Vagina (tissue), 2 donors: ENCODE measurements at places on chromosomes 2 and 18. TPM values are rescaled to one million over a fixed set of nuclear protein-coding genes. Genes with fewer than 3 reads are reported as not detected.

COPS9 gene
- 170 TPM for total RNA-seq

PLB1 gene
- 2.5 TPM for total RNA-seq

DNA sequence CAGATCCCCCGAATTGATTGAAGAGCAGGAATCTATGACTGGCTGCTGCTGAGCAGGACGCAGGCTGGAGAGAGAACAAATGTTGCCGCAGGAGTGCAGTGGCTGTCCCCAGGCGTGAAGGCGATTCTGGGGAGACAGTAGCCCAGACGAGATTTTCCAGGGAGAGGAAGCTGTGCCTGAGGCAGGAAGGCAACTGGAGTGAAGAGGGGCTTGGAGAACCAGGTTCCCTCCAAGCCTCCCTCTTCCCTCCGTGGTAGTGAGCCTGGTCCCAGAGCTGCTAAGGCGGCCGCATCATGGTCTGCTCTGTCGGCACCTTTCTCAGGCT lies 1.3 kb upstream of the NPPC start:
- H3K27me3 ChIP-seq: no peaks in the 10 kb centered on the region
- no peak overlapping the region for H3K4me3 ChIP-seq
- H3K27ac ChIP-seq: no peak overlapping the region

GRCh38 chr2:31193806-31194205 lies 23.5 kb downstream of the CAPN14 start:
- H3K4me1 ChIP-seq: no peaks in the 10 kb centered on the region
- H3K36me3 ChIP-seq: no peaks in the 10 kb centered on the region
- no peak overlapping the region for H3K4me3 ChIP-seq

DNA sequence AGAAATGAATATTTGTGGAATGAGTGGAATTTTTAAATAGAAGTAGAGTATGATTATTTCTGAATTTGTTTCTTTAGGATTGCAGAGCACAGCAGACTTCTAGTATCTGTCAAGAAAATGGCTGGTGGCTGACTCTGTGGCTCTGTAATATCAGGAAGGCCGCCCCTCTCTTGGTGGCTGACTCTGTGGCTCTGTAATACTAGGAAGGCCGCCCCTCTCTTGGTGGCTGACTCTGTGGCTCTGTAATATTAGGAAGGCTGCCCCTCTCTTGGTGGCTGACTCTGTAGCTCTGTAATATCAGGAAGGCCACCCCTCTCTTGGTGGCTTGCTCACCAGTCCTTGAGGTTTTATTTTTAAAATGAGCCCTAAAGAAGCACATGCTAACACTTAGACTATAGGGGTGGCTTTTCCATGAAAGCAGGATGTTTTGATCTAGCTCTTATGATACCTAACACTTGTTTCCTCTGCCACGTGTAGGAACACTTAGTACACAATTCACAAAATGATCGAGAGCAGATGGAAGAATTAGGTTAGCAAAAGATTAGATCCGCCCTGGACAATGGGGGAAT lies 85.1 kb upstream of the TTC39C start:
- no peaks in the 10 kb centered on the region for H3K27me3 ChIP-seq
- no peak overlapping the region for H3K4me3 ChIP-seq
- no peaks in the 10 kb centered on the region for H3K36me3 ChIP-seq
- H3K27ac ChIP-seq: no peak overlapping the region

- no peaks in the 10 kb centered on the region for H3K27me3 ChIP-seq
- no peaks in the 10 kb centered on the region for H3K4me1 ChIP-seq
- H3K4me3 ChIP-seq: no peak overlapping the region
- H3K36me3 ChIP-seq: no peaks in the 10 kb centered on the region
- DNase-seq: no peak
These were observed 999.7 kb upstream of the LRRTM1 start for GRCh38 chr2:81304154-81304830.

- no peak overlapping the region for H3K27ac ChIP-seq
- H3K4me1 ChIP-seq: no peaks in the 10 kb centered on the region
- H3K36me3 ChIP-seq: no peaks in the 10 kb centered on the region
- H3K4me3 ChIP-seq: no peak overlapping the region
- no peaks in the 10 kb centered on the region for H3K27me3 ChIP-seq
- no peak for DNase-seq
These were observed 31.0 kb upstream of the MSH6 start for GRCh38 chr2:47751856-47752414.

- no peaks in the 10 kb centered on the region for H3K27me3 ChIP-seq
- H3K4me1 ChIP-seq: no peaks in the 10 kb centered on the region
- H3K4me3 ChIP-seq: no peak overlapping the region
- H3K36me3 ChIP-seq: no peaks in the 10 kb centered on the region
- no peak overlapping the region for H3K27ac ChIP-seq
These were observed 195.6 kb upstream of the MC4R start for GRCh38 chr18:60568220-60568619.

DNA sequence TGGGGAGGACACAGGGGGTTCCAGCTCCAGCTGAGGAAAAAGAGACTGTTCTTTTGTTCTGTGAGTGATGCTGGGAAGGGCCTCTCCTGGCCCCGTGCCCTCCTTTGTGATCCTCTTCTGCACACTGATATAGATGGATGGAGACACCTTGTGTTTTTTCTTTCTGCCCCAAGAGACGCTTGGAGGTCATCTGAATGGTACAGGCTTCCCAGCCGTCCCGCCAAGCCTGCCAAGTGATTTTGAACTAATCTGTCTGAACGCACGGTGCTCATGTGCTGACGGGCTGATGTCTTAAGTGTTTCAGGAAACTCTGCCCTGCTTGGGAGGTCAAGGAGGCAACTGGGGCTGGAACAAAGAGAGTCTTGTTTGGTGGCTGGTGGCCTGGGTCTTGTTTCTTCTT lies 57.5 kb downstream of the KIF5C start:
- H3K4me3 ChIP-seq: no peak overlapping the region
- DNase-seq: no peak
- H3K4me1 ChIP-seq: no peaks in the 10 kb centered on the region
- H3K27ac ChIP-seq: no peak overlapping the region
- no peaks in the 10 kb centered on the region for H3K27me3 ChIP-seq

DNA sequence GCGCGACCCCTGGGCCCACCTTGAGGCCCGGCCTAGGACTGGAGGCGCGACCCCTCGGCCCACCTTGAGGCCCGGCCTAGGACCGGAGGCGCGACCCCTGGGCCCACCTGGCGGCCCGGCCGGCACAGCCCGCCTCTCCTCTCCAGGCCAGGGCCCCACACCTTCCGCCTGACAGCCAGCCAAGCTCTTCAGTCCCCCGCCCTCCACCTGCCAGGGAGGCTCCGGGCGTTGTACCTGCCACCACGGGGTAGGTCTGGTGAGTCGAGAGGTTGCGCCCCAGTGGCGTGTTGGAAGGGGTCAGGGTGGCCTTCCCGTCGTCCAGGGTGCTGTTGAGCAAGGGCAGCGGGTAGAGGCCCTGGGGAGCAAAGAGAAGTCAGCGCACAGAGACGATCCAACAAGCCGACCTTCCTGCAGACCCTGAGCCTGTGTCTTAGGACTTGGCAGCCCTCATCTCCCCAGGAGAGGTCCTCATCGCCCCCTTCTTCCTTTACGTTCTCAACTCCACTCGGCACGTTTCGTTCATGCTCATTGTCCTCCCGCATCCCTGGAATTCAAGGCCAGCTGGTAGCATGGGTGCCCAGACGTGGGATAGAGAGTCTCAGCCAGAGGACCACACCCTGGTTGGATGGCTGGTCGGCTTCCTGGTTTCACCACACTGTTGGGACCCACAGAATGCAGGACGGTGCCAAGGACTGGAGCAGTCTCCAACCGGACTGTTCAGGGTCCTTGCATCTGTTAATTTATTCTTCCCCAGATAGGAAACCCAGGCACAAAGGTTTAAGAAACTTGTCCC lies 42.2 kb downstream of the PAX8 start:
- no peaks in the 10 kb centered on the region for H3K36me3 ChIP-seq
- H3K27ac ChIP-seq: peak overlapping the region; percentile 80
- H3K4me3 ChIP-seq: no peak overlapping the region
- H3K27me3 ChIP-seq: no peaks in the 10 kb centered on the region
- peaks cover 27% of the 10 kb centered on the region for H3K4me1 ChIP-seq
- DNase-seq: no peak

DNA sequence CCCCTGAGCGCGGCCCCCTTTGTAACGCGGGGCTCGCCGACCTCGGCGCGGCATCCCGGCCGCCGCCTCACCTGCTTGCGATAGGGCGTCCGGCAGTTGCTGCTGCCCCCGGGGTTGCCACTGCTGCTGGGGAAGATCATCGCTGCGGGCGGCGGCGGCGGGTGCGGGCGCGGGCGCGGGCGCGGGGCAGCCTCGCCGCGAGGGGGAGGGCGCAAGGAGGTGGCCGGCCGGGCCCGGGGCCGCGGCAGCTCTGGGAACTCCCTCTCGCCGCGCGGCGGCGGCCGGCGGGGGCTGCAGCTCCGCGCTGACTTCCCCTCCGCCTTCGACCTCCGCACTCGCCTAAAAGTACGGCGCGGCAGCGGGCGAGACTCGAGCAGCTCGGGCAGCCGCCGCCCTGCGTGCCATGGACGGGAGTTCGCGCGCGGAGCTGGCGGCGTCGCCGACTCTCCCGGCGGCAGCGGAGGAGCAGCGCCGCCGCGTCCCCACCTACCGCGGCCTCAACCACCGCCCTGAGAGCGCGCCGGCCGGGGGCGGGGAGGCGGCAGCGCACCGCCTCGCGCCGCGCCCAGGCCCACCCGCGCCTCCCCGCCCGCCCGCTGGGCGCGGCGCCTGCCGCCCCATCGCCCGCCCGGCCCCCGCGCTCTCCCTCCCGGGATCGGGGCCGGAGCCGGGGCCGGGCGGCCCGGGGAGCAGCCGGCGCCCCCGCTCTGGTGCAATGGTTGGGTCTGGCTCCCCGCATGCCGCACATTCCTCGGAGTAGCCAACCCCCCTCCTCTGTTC lies 86.0 kb downstream of the RBMS1 start:
- DNase-seq: no peak
- H3K36me3 ChIP-seq: no peaks in the 10 kb centered on the region
- H3K27me3 ChIP-seq: no peaks in the 10 kb centered on the region
- peak overlapping the region; percentile 90 for H3K4me3 ChIP-seq

GRCh38 chr2:44707945-44708660 lies 233.4 kb upstream of the SIX3 start:
- no peak overlapping the region for H3K27ac ChIP-seq
- H3K27me3 ChIP-seq: no peaks in the 10 kb centered on the region
- H3K36me3 ChIP-seq: no peaks in the 10 kb centered on the region
- no peak for DNase-seq

DNA sequence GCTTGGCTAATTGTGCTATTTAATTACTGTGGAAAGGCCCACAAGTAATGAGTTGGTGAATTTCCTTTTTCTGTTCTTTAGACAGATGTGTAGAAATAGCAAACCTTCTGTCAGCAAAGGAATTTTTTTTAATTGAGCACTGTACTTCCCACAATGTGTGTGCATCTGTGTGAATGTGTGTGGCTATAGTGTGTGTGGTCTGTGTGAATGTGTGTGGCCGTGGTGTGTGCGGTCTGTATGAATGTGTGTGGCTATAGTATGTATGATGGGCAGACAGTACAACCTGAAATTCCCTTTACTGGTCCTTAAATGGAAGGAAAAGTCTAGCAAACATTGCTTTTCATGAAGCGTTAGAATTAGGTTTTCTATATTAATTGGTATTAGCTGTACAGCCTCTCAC lies 203.5 kb upstream of the TPO start:
- no peak overlapping the region for H3K4me3 ChIP-seq
- no peak overlapping the region for H3K27ac ChIP-seq
- no peaks in the 10 kb centered on the region for H3K36me3 ChIP-seq
- no peak for DNase-seq
- no peaks in the 10 kb centered on the region for H3K4me1 ChIP-seq
